Sigmoid colon (tissue), 7 donors: ENCODE measurements at places on chromosomes 2 and 18. TPM values are rescaled to one million over a fixed set of nuclear protein-coding genes. Genes with fewer than 3 reads are reported as not detected.

SERPINB7 gene
- not detected for total RNA-seq

PTPRN gene
- total RNA-seq, result 1.2 TPM

SEPTIN10 gene
- total RNA-seq, result 168 TPM

FOXD4L1 gene
- total RNA-seq, result not detected

MEIS1 gene
- total RNA-seq, result 133 TPM

ATOH8 gene
- total RNA-seq, result 17.7 TPM

MC2R gene
- not detected for total RNA-seq

RGPD3 gene
- total RNA-seq, result 0.36 TPM

TDRD15 gene
- 0.55 TPM for total RNA-seq

PTGR3 gene
- 24.3 TPM for total RNA-seq

CPO gene
- 0.33 TPM for total RNA-seq

G6PC2 gene
- total RNA-seq, result not detected

ALPG gene
- total RNA-seq, result not detected

- peaks cover 10% of the 10 kb centered on the region for H3K4me1 ChIP-seq
- H3K4me3 ChIP-seq, result no peak overlapping the region
- H3K27ac ChIP-seq, result no peak overlapping the region
- H3K27me3 ChIP-seq, result peaks cover 32% of the 10 kb centered on the region
Observed at GRCh38 chr2:27250652-27251379, 12.0 kb downstream of the SLC30A3 start.

DNA sequence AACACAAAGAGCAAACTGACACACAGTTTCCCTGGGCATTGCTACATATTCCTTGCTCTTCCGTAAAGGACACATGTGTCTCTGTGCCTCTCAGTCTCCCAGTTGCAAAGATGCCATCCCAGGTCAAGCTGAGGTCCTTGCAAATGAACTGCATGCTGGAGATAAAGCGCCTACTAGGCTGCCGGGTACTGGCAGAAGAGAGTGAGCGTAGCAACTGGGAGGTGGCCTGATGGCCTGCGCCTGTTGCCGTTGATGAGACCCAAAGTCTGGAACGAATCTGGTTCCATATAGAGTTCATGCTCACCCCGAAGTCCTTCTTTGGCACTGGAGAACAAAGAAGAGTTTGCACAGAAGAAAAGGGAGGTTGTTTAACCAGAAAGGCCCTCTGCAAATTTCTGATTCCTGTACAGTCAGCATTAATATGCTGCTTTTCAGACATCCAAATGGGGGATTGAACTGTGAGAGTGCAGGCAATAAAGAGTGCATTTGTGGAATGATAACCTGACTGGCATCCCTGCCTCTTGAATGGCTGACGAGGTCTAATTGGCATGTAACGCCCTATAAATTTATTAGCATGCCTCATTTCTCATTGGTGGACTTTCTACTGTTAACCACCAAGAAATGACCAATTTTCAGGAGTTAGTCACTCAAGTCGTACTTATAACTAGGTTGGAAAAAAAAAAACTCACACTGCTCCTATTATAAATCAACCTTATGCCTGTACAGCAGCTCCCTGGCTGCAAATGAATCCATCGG, 78.7 kb downstream of the GBX2 start:
- H3K27me3 ChIP-seq, result no peaks in the 10 kb centered on the region
- no peak for DNase-seq
- H3K36me3 ChIP-seq, result no peaks in the 10 kb centered on the region
- no peak overlapping the region for H3K4me3 ChIP-seq
- H3K4me1 ChIP-seq, result no peaks in the 10 kb centered on the region

- no peaks in the 10 kb centered on the region for H3K36me3 ChIP-seq
- H3K27ac ChIP-seq, result peak overlapping the region; percentile 51
- H3K4me3 ChIP-seq, result no peak overlapping the region
- H3K4me1 ChIP-seq, result peaks cover 26% of the 10 kb centered on the region
- no peaks in the 10 kb centered on the region for H3K27me3 ChIP-seq
- peak; percentile 74 for DNase-seq
Observed at GRCh38 chr2:12169721-12170120, 423.3 kb downstream of the LPIN1 start.

GRCh38 chr2:7594211-7594610, 677.0 kb downstream of the RNF144A start:
- no peaks in the 10 kb centered on the region for H3K4me1 ChIP-seq
- no peak for DNase-seq
- no peak overlapping the region for H3K27ac ChIP-seq
- no peaks in the 10 kb centered on the region for H3K36me3 ChIP-seq
- no peak overlapping the region for H3K4me3 ChIP-seq

DNA sequence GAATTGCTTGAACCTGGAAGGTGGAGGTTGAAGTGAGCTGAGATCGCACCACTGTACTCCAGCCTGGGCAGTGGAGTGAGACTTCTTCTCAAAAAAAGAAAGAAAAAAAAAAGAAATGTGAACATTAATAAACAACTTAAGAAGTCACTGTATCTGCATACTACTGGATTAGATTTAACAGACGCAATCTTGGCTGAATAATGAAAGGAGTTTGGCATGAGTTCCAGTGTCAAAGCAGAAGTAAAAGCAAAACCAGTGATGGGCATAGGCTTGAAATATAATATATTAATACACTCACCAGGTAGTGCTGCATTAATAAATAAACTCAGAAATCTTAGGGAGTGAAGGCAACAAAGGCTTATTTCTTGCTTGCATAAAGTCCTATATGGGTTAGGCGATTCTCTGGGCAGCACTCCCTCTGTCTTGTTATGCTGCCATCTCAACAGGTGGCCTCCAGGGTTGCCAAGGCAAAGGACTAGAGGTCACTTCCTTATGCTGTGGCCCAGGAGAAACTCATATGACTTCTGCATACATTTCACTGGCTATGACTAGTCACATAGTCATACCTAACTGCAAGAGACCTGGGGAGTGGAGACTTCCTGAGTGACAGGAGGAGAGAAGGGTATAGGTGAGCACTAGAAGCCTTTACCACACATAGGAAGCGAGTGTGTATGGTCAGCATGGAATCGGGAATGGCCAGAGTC, 296.2 kb upstream of the SPRED2 start:
- H3K4me3 ChIP-seq, result no peak overlapping the region
- no peaks in the 10 kb centered on the region for H3K36me3 ChIP-seq
- no peaks in the 10 kb centered on the region for H3K27me3 ChIP-seq
- H3K27ac ChIP-seq, result no peak overlapping the region
- no peaks in the 10 kb centered on the region for H3K4me1 ChIP-seq

DNA sequence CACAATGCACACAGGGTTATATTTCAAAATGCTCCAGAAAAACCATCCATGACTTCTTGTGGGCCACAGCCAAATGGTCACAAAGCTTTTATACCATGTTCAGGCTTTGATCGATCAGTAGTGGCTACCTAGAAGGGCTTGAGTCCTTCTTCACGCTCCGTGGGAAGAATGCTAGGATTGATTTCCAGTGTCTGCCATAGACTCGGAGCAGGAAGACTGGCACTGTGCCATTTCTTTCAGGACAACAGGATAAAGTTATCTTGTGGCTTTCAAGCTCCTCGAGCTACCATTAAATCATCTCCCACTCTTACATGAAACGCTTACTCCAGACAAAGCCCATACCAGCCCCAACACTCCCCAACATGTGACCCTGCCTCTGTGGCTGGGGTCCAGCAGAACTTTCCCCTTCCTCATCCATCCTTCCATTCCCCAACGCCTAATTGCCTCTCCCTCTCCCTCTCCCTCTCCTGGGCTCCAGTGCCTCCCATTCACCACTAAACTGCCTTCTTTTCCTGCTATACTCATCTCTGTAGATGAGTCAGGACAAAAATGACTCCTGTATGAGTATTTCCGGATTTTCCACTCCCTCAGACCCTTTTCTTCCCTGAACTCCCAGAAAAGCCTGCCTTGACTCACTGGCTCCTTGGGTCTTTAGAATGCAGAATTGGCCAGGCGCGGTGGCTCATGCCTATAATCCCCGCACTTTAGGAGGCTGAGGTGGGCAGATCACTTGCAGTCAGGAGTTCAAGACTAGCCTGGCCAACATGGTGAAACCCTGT, 40.9 kb downstream of the ADD2 start:
- no peaks in the 10 kb centered on the region for H3K4me1 ChIP-seq
- H3K36me3 ChIP-seq, result no peaks in the 10 kb centered on the region
- no peaks in the 10 kb centered on the region for H3K27me3 ChIP-seq
- no peak overlapping the region for H3K4me3 ChIP-seq

GRCh38 chr2:74050151-74050550, 65.4 kb downstream of the TET3 start:
- no peaks in the 10 kb centered on the region for H3K27me3 ChIP-seq
- no peak overlapping the region for H3K27ac ChIP-seq
- H3K4me1 ChIP-seq, result no peaks in the 10 kb centered on the region
- no peak overlapping the region for H3K4me3 ChIP-seq

GRCh38 chr2:71346065-71346464, 14.5 kb downstream of the ZNF638 start:
- H3K27me3 ChIP-seq, result no peaks in the 10 kb centered on the region
- H3K27ac ChIP-seq, result no peak overlapping the region
- H3K4me3 ChIP-seq, result no peak overlapping the region
- H3K4me1 ChIP-seq, result peaks cover 6% of the 10 kb centered on the region

DNA sequence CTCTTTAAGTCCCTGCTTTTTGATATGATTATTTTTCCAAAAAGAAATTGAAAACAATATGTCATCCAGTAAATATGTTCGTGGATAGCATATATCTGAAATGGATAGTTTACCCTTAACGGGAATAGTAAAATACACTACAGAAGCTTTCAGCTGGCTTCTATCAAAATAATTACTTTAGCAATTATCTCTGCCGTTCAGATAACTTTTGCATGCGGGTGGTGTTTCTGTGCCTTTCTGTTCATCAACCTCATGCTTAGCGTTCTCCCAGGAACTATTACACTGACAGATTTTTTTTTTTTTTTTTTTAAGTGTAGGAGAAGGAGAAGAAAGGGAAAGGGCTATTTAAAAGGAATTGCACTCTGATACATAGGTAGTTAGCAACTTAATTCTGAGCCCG, 53.6 kb downstream of the TSHZ1 start:
- H3K27me3 ChIP-seq, result no peaks in the 10 kb centered on the region
- no peak overlapping the region for H3K27ac ChIP-seq
- no peaks in the 10 kb centered on the region for H3K36me3 ChIP-seq
- no peak overlapping the region for H3K4me3 ChIP-seq
- no peak for DNase-seq
- peaks cover 29% of the 10 kb centered on the region for H3K4me1 ChIP-seq

GRCh38 chr18:23468753-23469459, 15.8 kb downstream of the RIOK3 start:
- peaks cover 97% of the 10 kb centered on the region for H3K36me3 ChIP-seq
- H3K4me3 ChIP-seq, result no peak overlapping the region
- no peak for DNase-seq
- no peak overlapping the region for H3K27ac ChIP-seq
- no peaks in the 10 kb centered on the region for H3K27me3 ChIP-seq

DNA sequence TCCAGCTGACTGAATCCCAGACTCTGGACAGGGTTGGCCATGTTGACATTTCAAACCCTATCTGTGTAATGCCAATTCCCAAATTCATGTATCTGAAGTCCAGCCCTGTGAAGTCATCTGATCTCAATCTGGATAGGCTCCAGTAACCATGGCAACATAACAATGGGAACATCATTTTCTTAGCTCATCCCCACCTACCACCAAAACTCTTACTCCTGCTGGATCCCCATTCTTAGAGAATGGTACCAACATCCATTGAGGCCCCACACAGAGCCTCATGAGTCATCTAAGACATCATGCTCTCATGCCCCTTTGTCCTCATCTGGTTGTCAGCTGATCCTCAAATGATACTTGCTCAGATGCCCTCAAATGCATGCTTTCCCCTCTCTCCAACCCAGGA, 58.9 kb upstream of the TEX51 start:
- H3K4me1 ChIP-seq, result no peaks in the 10 kb centered on the region
- H3K27me3 ChIP-seq, result no peaks in the 10 kb centered on the region
- H3K36me3 ChIP-seq, result no peaks in the 10 kb centered on the region
- no peak overlapping the region for H3K27ac ChIP-seq

DNA sequence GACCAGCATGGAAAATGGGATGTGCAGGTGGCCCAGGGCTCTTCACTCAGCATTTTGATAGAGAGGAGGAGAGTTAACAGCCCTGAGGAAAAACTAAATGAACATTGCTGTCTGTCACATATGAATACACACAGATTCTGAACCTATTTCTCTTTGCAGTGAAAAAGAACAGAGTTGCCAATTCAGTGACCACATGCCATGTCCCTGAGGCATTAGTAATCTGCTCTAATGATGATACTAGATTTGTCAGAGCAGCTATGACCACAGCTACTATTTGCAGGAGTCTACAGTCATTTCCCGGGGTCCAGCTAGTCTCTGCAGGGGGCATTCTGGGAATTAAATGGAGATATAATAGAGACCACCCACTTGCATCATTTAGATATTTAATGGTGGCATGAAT, 267.6 kb downstream of the TMX3 start:
- H3K4me1 ChIP-seq, result no peaks in the 10 kb centered on the region
- DNase-seq, result no peak
- no peaks in the 10 kb centered on the region for H3K36me3 ChIP-seq

- peak overlapping the region; percentile 49 for H3K4me3 ChIP-seq
- peaks cover 6% of the 10 kb centered on the region for H3K27me3 ChIP-seq
- no peak for DNase-seq
- no peaks in the 10 kb centered on the region for H3K4me1 ChIP-seq
- H3K27ac ChIP-seq, result peak overlapping the region; percentile 87
Observed at GRCh38 chr2:74441170-74441689, 507 bp downstream of the RTKN start.

GRCh38 chr18:34976123-34976522, 65.1 kb upstream of the MAPRE2 start:
- no peaks in the 10 kb centered on the region for H3K36me3 ChIP-seq
- H3K27me3 ChIP-seq, result no peaks in the 10 kb centered on the region
- H3K4me3 ChIP-seq, result peak overlapping the region; percentile 69
- DNase-seq, result peak; percentile 66

GRCh38 chr2:2142345-2142744, 188.7 kb downstream of the MYT1L start:
- H3K27ac ChIP-seq, result no peak overlapping the region
- H3K4me3 ChIP-seq, result no peak overlapping the region
- peaks cover 16% of the 10 kb centered on the region for H3K4me1 ChIP-seq
- H3K36me3 ChIP-seq, result no peaks in the 10 kb centered on the region

DNA sequence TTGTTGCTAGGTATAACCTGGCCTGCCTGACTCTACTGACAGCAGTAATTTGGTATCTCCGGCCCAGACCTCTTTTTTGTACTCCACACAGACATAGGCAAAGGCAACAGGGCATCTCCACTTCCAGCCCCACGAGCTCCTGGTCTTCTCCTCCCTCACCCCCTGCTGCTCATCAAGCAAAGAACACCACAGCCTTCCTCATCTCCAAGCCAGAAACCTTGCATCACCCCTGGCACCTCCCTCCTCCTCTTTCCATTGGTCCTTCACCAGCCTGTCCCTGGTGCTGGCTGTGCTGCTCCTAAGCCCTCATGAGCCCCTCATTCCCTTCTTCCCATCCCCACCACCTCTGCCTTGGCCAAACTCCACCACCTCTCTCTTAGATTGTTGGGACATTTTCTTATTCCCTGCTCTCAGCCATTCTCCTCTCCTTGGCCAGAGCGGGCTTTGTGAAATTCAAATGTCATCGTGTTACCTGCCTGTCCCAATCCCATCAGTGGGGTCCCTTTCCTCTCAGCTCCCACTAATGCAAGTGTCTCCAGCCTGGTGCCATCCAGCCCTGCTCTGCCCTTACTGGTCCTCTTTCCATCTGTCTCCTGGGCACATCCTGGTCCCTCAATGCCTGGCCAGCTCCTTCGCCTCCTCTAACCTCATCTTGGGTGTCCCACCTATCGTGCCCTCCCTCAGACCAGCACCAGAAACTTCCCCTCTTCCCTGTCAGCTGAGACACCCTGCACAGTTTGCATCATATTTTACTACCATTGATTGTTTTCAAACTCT, 77.4 kb downstream of the INHBB start:
- peaks cover 4% of the 10 kb centered on the region for H3K27me3 ChIP-seq
- no peaks in the 10 kb centered on the region for H3K36me3 ChIP-seq
- no peak for DNase-seq
- no peak overlapping the region for H3K27ac ChIP-seq
- H3K4me3 ChIP-seq, result no peak overlapping the region
- H3K4me1 ChIP-seq, result no peaks in the 10 kb centered on the region
